ENCODE measurements at places on chromosomes 1 and 21. TPM values are rescaled to one million over a fixed set of nuclear protein-coding genes. Genes with fewer than 3 reads are reported as not detected.

DNA sequence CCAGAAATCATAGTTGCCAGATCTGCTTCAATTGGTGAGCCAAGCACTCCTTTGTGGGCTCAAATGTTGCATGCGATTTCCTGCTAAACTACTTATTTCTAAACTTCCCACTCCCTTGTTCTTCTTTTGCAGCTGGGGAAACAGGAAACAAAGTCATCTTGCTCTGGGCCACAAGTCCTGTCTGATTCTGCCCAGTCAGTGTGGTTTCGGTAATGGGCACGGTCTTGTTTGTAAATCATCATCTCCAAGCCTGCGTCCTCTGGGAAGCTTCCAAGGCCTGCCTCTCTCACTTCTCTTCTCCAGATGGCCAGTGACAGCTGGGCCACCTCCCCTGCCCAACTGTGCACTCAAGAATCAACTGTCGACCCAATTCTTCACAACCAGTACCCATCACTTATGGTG is 4.4 kb downstream of the S100A8 start:
- no peak overlapping the region for H3K27ac ChIP-seq
- H3K4me3 ChIP-seq, result no peak overlapping the region
- DNase-seq, result no peak

GRCh38 chr21:16312321-16312720 is 582.5 kb downstream of the USP25 start:
- H3K27ac ChIP-seq, result no peak overlapping the region
- no peak overlapping the region for H3K4me3 ChIP-seq
- H3K27me3 ChIP-seq, result no peaks in the 10 kb centered on the region
- no peaks in the 10 kb centered on the region for H3K36me3 ChIP-seq
- no peak for DNase-seq

GRCh38 chr1:171032822-171033702 is 57.6 kb upstream of the FMO3 start:
- no peaks in the 10 kb centered on the region for H3K27me3 ChIP-seq
- no peaks in the 10 kb centered on the region for H3K4me1 ChIP-seq
- H3K27ac ChIP-seq, result no peak overlapping the region
- H3K4me3 ChIP-seq, result no peak overlapping the region
- no peaks in the 10 kb centered on the region for H3K36me3 ChIP-seq

- no peaks in the 10 kb centered on the region for H3K27me3 ChIP-seq
- H3K4me1 ChIP-seq, result no peaks in the 10 kb centered on the region
- H3K27ac ChIP-seq, result no peak overlapping the region
- no peaks in the 10 kb centered on the region for H3K36me3 ChIP-seq
- H3K4me3 ChIP-seq, result no peak overlapping the region
- no peak for DNase-seq
Measured at GRCh38 chr1:67299296-67299695, 8.4 kb upstream of the IL12RB2 start.

Gene RAP1GAP
- total RNA-seq, result 0.58 TPM

Gene DNASE2B
- total RNA-seq, result not detected

Data from aorta (tissue), 5 donors.